ENCODE measurements at places on chromosomes 16 and 17. TPM values are rescaled to one million over a fixed set of nuclear protein-coding genes. Genes with fewer than 3 reads are reported as not detected.

GRCh38 chr17:11719856-11720255 lies 121.6 kb downstream of the DNAH9 start:
- no peak for DNase-seq

GRCh38 chr16:57001026-57001679 lies 11.8 kb downstream of the NLRC5 start:
- DNase-seq, result no peak

Gene ASPHD1
- not detected for total RNA-seq

DNA sequence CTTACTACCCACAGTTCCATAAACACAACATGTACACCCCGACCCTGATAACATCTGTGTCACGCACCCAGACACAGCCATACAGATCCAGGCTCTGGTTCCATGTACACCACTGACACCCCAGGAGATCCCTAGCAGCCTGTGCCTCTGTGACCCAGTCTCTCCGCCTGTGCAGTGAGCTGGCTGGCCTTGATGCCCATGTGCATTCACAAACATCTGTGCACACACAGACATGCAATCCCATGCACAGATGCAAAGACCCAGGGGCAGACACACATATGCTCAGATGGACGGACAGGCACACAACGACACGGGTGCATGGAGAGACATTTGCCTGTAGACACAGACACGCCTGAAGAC lies 4.1 kb downstream of the CCDC102A start:
- DNase-seq, result no peak

- no peak for DNase-seq
These were observed 15.3 kb downstream of the NPLOC4 start for GRCh38 chr17:81621494-81622130.

Data from T-helper 17 cell (primary cell).